ENCODE measurements at places on chromosomes 13 and 19.
A peak's percentile ranks its signal among the peaks of the same experiment; 100 is the strongest.

GRCh38 chr19:13946414-13946813, 5.9 kb upstream of the DCAF15 start:
- DNase-seq: no peak

GRCh38 chr13:70668293-70668692, 560.0 kb upstream of the KLHL1 start:
- DNase-seq: no peak

DNA sequence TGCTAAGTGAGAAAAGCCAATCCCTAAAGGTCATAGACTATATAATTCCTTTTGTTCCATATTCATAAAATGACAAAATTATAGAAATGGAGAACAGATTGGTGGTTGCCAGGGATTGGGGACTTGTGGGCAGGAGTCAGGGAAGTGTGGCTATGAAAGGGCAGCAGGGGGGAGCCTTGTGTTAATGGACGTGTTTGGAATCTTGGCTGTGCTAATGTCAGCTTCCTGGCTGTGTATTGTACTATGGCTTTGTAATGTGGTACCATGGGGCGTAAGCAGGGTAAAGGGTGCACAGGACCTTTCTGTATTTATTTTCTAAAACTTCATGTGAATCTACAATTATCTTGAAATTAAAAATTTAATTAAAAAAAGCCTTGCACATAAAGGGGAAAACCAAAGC, 248.5 kb downstream of the UQCRFS1 start:
- DNase-seq: no peak

DNA sequence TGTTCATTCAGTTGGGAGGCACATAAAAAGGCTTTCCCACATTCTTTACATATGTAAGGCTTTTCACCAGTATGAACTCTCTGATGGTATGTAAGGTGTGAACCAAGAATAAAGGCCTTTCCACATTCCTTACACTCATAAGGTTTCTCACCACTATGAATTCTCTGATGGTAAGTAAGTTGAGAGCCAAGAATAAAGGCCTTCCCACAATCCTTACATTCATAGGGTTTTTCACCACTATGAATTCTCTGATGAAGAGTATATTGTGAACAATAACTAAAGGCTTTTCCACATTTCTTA, 29.3 kb downstream of the ZNF571 start:
- DNase-seq: no peak

DNA sequence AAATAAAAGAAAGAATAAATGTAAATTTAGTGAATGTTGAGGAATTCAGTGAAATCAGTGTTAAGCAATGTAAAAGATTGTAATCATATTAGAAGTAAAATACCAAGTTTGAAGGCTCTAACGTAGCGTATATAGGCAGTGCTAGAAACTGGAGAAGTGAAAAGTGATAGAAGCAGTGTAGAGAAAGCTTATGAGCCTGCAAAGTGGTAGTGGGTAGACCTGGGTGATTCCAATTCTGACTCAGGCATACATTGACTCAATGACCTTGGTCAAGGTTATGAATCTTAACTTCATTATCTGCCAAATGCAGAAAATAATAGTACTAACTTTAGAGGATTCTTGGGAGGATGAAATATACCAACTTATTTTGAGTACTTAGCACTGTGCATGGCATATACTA, 4.1 kb downstream of the SLC10A2 start:
- no peak for DNase-seq

DNA sequence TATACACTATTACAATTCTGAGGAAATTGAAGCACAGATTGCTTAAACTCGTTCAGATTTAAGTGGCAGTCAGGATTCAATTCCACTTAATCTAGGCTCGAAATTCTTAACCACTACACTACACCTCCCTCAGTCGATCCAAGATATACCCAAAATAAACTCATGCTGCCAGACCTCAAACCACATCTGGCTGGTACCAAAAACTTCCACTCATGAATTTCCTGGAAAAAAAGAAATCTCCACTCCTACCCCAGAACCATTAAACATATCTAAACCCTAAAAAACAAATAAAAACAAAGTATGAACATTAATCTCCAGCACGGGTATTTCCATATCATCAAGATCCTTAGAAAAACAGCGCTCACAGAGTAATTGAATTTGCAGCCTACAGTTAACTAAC, 1.1 kb downstream of the ZFP30 start:
- no peak for DNase-seq

- no peak for DNase-seq
Observed at GRCh38 chr13:39998166-39998565, 342.7 kb downstream of the COG6 start.

- DNase-seq: peak; percentile 73
Observed at GRCh38 chr19:6516018-6516658, 14.0 kb upstream of the TUBB4A start.

- DNase-seq: no peak
Observed at GRCh38 chr13:60080850-60081249, 82.9 kb downstream of the DIAPH3 start.

- DNase-seq: no peak
Observed at GRCh38 chr19:42427313-42427712, at the start of gene LIPE. TSS of gene LIPE (minus strand) at chr19:42427388. CDS start at chr19:42427149, 239 bp downstream.

- DNase-seq: no peak
Observed at GRCh38 chr13:81493144-81493543, 1152.2 kb upstream of the SPRY2 start.

GRCh38 chr19:1566392-1567115, 1.6 kb downstream of the MEX3D start:
- DNase-seq: no peak

- DNase-seq: no peak
Observed at GRCh38 chr13:34421858-34422475, 520.1 kb upstream of the NBEA start.

- no peak for DNase-seq
Observed at GRCh38 chr13:112898621-112899280, 70.3 kb upstream of the MCF2L start.
